ENCODE measurements at places on chromosomes 5 and 9. TPM values are rescaled to one million over a fixed set of nuclear protein-coding genes. Genes with fewer than 3 reads are reported as not detected.

- no peak for DNase-seq
These were observed 82.7 kb downstream of the DOCK8 start for GRCh38 chr9:297104-297972.

GRCh38 chr9:99230206-99230605 lies 8.1 kb downstream of the SEC61B start:
- no peak for DNase-seq

DNA sequence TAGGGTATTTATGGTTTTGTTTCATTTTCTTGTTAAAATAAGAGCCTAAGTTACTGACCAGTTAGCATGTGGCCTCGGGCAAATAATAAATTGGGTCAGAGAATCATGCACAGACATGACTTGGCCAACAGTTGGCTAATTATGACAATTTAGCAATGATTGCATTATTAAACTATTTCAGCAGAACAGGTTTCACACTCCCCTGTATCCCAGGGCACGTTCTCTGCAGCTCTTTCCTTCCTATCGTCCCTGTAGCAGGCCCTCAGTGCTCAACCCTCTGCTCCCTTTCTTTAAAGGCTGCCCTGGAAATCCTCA lies 167.9 kb downstream of the TSSK1B start:
- no peak for DNase-seq

- no peak for DNase-seq
These were observed 78.2 kb upstream of the MAP3K1 start for GRCh38 chr5:56737002-56737621.

DNA sequence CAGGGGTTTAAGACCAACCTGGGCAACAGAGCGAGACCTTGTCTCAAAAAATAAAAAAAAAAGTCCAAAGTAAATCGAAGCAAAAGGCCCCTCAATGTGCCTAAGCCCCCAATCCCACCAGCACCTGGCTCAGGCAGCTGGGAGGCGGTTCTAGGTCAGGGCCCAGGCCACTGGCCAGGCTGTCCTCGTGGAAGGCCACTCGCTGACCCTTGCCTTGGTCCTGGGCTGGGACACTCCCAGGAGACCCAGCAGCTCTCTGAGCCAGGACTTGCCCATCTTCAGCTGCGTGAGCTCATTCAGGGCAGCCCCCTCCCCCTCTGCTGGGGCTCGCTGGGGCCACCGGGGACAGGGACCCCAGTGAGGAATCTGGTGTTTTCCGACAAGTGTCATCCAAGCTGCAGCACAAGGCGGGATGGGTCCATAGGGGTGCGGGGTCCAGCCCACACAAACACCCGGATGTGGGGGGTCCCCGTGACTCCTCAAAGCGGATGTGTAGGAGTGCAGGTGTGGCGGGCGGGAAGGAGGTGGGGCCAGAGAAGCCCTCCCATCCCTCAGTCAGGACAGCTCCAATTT lies 4.0 kb downstream of the AGPAT2 start:
- no peak for DNase-seq

DNA sequence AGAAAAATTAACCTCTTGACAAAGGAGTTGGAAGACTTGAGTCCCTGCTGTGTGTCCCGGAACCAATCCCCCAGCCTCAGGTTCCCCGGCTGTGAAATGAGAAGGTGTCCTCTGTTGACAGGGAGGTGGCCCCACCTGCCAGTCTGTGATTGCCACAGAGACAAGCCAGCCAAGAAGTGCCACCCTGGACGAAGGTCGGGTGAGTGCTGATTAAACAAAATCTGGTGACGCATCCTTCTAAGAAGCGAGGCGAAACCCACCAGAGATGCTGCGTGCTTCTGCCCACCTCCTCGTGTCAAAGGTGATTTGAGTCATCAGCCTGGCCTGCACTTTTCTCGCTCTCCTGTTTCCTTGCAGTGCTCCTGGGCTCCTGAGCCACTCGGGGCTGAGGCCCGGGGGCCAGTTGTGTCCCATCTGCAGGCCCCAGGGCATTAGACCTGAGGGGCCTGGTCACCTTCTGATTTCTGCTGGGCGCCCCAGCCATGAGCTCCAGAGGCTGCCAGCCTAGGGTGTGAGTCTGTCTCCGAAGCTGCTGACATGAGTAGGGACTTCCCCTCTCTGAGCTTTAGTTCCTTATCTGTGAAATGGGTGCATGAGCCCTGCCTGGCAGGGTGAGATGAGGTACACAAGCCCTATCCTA lies 28.7 kb downstream of the NEK6 start:
- DNase-seq: no peak

DNA sequence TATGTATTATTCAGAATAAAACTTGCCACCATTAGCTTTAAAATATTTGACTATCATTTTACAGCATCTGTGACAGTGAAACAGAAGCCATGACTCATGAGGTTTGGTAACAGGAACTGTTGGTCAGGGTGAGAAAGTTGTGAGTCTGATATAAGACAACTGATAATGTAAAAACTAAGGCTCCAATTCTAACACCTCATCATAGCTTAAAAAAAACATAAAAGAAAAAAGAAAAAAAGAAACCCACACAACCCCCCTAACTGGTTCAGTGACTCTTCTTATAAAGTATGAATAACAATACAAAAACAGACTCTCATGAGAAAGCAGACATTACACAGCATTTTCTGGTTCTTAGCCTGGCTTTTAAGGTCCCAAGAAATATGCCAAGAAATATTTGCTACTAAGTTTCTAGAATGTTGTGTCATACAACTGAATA lies 85.8 kb downstream of the MRPS27 start:
- DNase-seq: no peak

DNA sequence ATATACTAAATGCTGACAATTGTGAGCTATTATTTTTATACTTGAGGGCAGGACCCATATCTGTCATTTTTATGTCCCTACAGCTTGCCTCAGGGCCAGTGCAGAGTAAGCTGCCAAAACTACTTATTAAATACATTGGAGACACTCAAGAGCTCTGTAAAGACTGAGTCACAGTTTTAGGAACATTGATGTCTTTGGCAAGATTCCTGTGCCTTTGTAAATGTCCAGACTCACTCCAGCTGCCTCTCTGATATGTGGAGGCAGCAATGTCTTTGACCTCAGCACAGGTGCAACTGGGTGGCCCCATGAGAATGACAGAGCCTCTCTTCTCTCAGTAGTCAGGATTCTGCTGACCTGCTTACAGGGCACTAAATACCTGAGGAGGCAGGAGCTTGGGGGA lies 363.2 kb downstream of the OSTF1 start:
- peak; percentile 4 for DNase-seq

DNA sequence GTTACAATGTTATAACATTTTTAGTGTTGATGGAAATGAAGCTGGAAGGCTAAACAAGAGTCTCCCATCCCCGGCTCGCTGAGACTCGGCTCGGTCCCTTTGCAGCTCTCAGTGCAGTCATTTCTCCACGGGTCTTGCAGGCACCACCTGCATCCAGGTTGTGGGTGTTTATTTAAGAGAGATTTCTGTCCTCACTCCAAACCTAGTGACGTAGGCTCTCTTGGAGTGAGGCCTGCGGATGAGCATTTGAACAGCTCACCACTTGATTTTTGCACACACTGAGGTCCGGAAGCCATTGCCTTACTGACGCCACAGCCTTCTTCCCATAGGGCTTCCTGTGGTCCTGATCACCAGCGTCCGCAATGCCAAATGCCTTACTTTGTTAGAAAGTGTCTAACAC lies 197.7 kb upstream of the OTULINL start:
- peak; percentile 20 for DNase-seq

DNA sequence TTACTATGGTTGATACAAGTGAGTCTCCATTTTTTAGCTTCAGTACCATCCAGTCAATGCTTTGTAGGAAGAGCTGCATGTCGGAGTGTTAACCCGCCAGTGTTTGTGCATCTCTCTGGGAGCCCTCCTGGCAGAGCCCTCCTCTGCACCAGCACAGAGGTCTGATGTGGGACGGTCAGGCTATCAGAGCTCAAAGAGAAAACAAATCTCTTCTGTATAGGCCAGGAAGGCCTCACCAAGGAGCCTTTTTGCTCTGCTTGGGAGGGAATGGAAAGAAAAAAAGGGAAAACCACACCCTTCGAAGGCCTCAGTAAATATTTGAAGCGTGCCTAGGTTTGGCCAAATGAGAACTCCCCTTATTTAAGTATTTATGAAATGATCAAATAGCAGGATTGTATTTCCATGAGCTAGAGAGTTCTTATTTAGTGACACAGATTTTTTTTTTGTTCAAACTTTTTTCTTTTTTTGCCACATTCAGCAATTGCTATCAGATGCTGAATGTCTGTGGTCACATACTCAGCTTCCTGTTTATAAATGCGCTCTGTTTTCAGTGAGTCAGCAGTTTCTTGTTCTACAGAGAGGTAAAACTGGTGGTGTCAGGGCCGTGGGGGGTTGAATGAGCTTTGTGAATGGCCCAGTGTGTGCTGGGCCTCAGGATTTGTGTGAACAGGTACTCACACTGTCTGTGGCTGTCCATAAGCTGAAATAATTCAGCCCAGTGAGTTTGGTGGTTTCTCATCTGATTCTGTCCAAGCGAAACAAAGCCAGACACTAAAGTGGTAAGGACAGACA lies 226.6 kb downstream of the SNX18 start:
- DNase-seq: peak; percentile 70

DNA sequence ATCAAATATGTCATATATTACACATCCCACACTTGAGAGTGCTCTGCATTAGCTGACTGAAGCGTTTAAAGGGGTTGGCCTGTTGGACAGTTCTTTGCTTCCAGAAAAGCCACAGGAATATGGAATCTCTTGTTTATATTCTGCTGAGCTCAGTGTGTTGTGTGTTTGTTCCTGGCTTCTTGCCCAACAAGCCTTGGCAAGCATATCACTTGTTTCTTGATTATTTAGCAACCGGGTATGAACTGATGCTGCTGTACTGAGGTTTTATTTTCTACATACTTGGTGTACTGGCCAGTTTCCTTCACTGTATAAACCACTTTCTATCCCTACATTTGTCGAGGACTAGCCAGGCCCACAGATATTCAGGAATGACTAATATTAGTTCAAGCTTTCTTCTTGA lies 378.9 kb downstream of the KCTD16 start:
- DNase-seq: peak; percentile 94

DNA sequence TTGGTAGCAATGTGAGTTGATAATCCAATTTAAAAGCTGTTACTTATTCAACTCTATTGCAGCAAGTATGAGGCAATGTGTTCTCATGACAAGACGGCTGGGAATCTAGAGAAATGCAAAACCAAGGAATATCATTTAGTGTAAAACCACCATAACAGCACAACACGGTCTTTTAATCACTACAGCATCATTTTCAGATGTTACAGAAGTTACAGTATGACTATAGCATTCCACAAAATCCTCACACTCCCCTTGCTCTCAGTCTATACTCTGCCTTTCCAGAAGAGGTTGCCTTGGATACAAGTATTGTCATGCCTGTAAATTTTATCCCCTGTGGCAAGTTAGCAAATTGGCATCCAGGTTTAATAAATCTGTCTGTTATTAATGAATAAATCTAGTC lies 28.6 kb upstream of the TAS2R1 start:
- no peak for DNase-seq

DNA sequence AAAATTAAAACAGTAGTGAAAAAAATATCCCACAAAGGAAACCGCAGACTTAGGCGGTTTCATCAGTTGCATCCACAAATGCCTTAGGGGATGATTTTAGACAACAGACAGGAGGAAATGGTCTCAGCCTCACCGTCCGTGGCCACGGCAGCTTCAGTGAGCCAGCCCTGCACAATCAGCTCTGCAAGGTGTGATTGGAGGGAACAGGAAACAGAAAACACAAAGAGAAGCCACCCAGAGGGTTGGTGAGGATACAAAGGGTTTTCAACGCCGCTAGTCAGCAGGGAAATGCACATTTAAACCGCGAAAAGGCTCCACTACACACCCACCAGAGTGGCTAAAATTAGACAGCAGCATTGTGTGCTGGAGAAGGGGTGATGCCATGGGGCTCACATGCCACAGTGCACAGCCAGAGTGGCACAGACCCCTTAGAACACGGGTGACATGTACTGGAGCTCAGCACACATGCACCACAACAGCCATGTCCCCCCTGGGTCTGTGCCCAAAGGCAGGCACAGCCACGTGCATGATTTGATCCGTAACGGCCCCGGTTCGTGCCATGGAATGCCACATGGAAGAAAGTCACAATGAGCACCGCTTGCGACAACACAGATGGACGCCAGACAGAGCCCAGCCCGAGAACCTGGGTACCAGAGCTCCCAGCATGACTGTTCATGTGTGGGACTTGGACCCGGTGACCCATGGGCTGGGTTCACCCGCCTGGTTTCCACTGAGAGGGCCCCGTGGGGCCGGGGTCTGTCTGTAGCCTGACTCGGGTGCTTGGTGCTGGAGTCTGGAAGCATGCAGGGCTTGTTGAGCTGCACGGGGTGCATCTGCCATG lies 18.3 kb upstream of the TERT start:
- no peak for DNase-seq

DNA sequence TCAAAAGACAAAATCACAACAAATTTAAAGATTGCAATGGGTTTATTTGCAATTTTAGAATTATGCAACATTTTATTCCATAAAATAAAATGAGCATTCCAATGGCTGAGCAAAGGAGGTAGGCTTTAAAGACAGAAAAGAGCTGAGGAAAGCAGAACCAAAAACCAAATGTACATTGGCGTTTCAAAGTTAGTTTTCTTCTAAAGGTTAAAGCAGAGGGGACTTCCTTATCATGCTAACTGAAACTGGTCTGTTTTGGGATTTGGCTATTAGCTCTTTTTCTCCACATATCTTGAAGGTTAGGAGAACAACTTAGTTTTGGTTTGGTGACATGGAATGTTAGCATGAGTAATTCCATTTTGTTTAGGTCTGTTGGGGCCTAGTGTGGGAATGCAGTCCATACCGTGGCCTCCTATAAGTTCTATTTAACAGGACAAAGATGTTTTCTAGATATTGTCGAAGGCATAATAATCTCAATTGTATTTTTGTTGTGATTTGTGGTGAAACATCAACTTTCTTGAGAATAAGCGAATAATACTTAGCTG lies 20.3 kb downstream of the DCP2 start:
- DNase-seq: no peak

DNA sequence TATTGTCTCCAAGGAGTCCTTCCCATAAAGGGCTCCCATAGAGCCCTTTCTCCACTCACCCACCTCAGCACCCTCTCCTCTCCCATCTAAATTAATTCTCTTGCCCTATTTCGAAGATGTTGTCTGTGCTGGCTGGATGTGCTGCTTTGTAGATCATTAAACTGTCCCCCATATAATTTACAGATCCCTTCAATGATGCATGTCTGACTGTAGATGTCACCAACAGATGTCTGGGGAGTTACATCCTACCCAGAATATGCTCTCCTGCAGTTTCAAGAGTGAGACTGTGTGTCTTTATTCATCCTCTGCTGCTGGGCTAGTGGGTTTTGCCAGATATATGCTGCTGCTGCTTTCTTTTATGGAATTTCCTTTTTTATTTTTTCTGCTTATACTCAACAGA lies 351.2 kb downstream of the MLLT3 start:
- DNase-seq: no peak

GRCh38 chr9:86946201-86947145 lies 833 bp downstream of the GAS1 start:
- peak; percentile 78 for DNase-seq

The SLC24A2 gene
- total RNA-seq: 0.06 TPM

The FAM221B gene
- total RNA-seq: 0.14 TPM

The EIF4E1B gene
- not detected for total RNA-seq

The OR1Q1 gene
- not detected for total RNA-seq

The WDR38 gene
- 28.9 TPM for total RNA-seq

The PTGER4 gene
- 33.6 TPM for total RNA-seq

The CCDC187 gene
- 16.8 TPM for total RNA-seq

The PCDHGC5 gene
- total RNA-seq: 2.7 TPM

All from lung (tissue), 17 donors.